ENCODE measurements at places on chromosomes 7 and 10. TPM values are rescaled to one million over a fixed set of nuclear protein-coding genes. Genes with fewer than 3 reads are reported as not detected.

GRCh38 chr10:27341001-27341400 lies 100.4 kb upstream of the ACBD5 start:
- no peaks in the 10 kb centered on the region for H3K27me3 ChIP-seq
- H3K27ac ChIP-seq = no peak overlapping the region
- H3K4me1 ChIP-seq = no peaks in the 10 kb centered on the region
- no peak for DNase-seq
- no peaks in the 10 kb centered on the region for H3K36me3 ChIP-seq

DNA sequence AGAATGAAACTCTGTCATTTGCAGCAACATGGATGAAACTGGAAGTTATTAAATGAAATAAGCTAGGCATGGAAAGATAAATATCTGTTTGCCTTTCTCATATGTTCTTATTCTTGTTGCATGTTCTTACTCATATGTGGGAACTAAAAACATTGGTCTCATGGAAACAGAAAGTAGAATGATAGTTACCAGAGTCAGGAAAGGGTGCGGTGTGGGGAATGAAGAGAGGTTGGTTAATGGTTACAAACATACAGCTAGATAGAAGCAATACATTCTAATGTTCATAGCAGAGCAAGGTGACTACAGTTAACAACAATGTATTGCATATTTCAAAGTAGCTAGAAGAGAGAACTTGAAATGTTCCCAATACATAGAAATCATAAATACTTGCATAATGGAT lies 105.1 kb downstream of the FAM107B start:
- peaks cover 68% of the 10 kb centered on the region for H3K4me1 ChIP-seq
- H3K4me3 ChIP-seq = no peak overlapping the region
- no peaks in the 10 kb centered on the region for H3K27me3 ChIP-seq

Gene MRC1
- not detected for total RNA-seq

GRCh38 chr10:60148266-60148840 lies 241.3 kb downstream of the ANK3 start:
- H3K36me3 ChIP-seq = peaks cover 5% of the 10 kb centered on the region
- H3K27me3 ChIP-seq = no peaks in the 10 kb centered on the region
- peak overlapping the region; percentile 16 for H3K27ac ChIP-seq
- peaks cover 61% of the 10 kb centered on the region for H3K4me1 ChIP-seq
- peak; percentile 68 for DNase-seq

Gene RSPH10B2
- 0.29 TPM for total RNA-seq

All from Calu3 (cell line).